ENCODE measurements at places on chromosomes 2 and 18.

- no peak for DNase-seq
Observed at GRCh38 chr2:120926463-120927264, 191.0 kb downstream of the GLI2 start.

DNA sequence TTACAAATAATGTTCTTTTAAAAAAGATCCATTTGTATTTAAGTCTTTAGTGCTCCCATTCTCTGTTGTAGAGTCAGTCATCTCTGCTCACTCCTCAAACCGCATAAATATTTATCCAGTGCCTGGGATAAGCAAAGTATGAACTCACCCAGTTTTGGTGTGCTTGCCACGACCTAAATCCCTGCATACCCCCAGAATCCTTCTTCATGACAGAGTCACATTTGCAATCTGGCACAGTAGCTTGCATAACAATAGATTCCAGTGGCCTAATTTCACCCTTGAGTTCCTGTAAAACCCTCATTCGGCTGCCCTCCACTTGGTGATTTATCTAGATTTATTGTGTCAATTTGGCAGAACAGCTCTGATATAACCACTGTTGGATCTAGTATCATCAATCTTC lies 92.9 kb downstream of the DTNA start:
- DNase-seq: no peak

DNA sequence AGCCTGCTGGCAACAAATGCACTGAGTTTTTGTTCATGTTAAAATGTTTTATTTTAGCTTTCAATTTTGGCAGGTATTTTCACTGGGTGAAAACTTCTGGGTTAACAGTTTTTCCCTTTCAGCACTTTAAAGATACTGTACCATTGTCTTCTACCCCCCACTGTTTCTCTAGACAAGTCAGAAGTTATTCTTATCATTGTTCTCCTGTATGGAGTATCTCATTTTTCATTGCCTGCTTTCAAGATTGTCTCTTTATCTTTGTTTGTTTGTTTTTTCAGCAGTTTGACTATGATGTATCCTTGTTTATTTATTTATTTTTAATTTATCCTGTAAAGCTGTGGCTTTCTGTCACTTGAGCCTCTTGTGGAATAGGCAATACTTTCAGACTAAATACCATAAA lies 277.0 kb downstream of the ICOS start:
- DNase-seq: no peak

DNA sequence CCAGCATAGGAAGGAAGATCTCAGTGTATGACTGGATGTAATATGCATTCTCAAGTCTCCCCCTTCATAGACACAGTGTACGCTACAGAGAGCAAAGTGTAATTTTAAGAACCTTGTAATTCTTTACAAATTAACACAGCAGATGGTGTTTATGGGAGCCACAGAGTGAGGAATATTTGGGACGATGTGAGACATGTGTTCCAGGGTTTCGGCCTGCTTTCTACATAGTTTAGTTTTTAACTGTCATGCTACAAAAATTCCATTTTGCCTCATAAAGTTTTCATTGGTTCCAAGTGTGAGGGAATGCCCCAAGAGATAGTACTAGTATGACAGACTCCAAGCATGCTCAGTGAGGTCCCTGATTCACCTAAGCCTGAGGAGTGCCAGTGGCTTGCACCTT lies 76.2 kb upstream of the LRRTM1 start:
- DNase-seq: no peak

GRCh38 chr2:72155737-72156136 lies 8.1 kb upstream of the CYP26B1 start:
- DNase-seq: no peak

- DNase-seq: no peak
Observed at GRCh38 chr2:5617796-5618195, 74.4 kb upstream of the SOX11 start.

DNA sequence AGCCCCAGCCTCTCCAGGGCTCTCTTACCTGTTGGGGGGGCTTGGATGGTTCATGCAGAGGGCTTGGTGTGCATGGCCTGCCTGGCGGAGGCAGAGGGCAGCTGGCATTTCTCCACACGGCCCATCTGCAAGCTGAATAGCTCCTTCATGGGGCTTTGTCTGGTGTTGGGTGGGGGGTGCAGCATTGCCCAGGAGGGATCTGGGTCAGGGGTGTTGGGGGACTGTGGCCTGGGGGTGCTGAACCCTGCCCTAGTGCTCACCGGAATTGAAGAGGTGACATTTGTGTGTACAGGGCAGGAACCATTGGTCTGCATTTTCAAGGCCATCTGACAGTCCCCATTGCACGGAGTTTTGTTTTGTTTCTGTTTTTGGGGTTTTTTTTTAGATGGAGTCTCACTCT lies 58.8 kb upstream of the HAAO start:
- DNase-seq: no peak

- DNase-seq: no peak
Observed at GRCh38 chr2:67895227-67895941, 167.4 kb downstream of the C1D start.

GRCh38 chr2:30197570-30198192 lies 33.7 kb upstream of the LBH start:
- no peak for DNase-seq

GRCh38 chr18:23619388-23619881 lies 33.1 kb upstream of the NPC1 start:
- DNase-seq: no peak

DNA sequence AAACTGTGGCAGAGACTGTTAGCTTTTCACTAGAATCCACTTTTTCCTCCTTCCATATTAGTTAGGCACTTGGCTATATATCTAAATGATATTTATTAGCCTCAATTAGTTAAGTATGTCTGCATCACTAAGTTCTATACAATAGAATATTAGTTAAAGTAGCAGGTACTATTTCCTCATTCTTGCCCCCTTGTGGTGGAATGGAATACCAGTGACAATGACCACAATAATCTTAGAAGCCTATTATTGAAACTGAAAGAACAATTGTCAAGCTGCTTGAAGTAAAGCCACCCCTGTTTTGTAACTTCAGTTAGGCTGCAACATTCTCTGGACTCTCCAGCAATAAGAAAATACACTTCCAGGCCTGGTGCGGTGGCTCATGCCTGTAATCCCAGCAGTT lies 476.3 kb upstream of the VWC2L start:
- no peak for DNase-seq

GRCh38 chr18:77765468-77765867 lies 515.8 kb downstream of the GALR1 start:
- peak; percentile 82 for DNase-seq

- DNase-seq: no peak
Observed at GRCh38 chr2:6940820-6941219, 23.6 kb downstream of the RNF144A start.

DNA sequence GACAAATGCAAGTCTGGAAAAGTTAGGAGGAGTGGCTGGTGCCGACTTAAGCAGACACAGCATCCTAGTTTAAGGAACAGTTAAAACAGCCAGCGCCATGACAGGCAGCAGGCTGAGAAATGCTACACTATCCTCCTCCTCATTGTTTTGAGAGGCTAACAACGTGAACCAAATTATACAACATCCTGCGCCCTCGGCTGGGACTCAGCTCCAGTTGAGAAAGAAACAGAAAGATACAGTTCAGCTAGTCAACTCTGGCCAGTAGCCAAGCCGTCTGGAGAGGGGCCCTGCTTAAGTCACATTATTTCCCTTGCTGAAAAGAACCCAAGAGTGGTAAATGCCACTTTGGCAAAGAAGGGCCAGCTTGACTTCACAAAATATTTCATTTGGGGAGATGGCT lies 90.2 kb downstream of the BCL11A start:
- no peak for DNase-seq

GRCh38 chr2:45169339-45170190 lies 160.3 kb upstream of the SIX2 start:
- DNase-seq: no peak

- DNase-seq: no peak
Observed at GRCh38 chr18:58302811-58303210, 258.8 kb downstream of the NEDD4L start.

DNA sequence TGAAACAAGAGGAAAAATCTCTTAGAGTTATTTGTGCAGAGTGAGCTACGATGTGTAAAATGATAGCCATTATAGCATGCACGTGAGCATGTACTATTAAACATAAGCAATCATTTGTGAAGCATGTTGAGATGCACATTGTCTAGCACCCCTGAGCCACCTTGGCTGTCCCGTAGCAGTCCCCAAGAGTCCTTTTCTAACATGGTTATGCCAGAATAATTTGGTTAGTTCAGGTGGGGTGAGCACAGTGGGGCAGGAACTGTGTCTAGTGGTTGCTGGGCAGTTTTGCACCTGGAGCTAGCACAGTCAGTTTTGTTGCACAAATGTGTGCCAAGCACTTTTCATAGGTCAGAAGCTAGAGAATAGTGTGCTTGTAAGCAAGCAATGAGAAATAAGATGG lies 809.8 kb downstream of the RNF144A start:
- no peak for DNase-seq

- DNase-seq: no peak
Observed at GRCh38 chr2:127228102-127228501, 8.0 kb upstream of the CYP27C1 start.

GRCh38 chr18:56542476-56542875 lies 95.9 kb downstream of the TXNL1 start:
- no peak for DNase-seq

GRCh38 chr18:21210278-21210677 lies 31.8 kb upstream of the GREB1L start:
- no peak for DNase-seq

- DNase-seq: no peak
Observed at GRCh38 chr2:54523324-54523959, 67.3 kb downstream of the SPTBN1 start.

- DNase-seq: no peak
Observed at GRCh38 chr2:85744741-85745601, 8.8 kb upstream of the ATOH8 start.

GRCh38 chr2:42096869-42097591 lies 49.2 kb downstream of the PKDCC start:
- DNase-seq: no peak

- no peak for DNase-seq
Observed at GRCh38 chr2:127094509-127095366, 12.2 kb downstream of the BIN1 start.

- DNase-seq: peak; percentile 26
Observed at GRCh38 chr2:154375579-154375931, 322.9 kb upstream of the KCNJ3 start.

- DNase-seq: no peak
Observed at GRCh38 chr2:109351164-109351756, 222.3 kb downstream of the SH3RF3 start.

GRCh38 chr2:234334151-234334550 lies 162.7 kb downstream of the ARL4C start:
- DNase-seq: no peak

- no peak for DNase-seq
Observed at GRCh38 chr18:79527656-79528315, 132.1 kb downstream of the NFATC1 start.

GRCh38 chr2:159088906-159089305 lies 120.5 kb downstream of the TANC1 start:
- no peak for DNase-seq

All from NCI-H1417 treated with DMSO at 0.1 percent for 48 hours (cell line).